ENCODE measurements at places on chromosomes 4 and X.

GRCh38 chr4:184262901-184263300 is 45.2 kb upstream of the ENPP6 start:
- no peak for DNase-seq

GRCh38 chr4:182585321-182585720 is 331.9 kb downstream of the DCTD start:
- no peak for DNase-seq

DNA sequence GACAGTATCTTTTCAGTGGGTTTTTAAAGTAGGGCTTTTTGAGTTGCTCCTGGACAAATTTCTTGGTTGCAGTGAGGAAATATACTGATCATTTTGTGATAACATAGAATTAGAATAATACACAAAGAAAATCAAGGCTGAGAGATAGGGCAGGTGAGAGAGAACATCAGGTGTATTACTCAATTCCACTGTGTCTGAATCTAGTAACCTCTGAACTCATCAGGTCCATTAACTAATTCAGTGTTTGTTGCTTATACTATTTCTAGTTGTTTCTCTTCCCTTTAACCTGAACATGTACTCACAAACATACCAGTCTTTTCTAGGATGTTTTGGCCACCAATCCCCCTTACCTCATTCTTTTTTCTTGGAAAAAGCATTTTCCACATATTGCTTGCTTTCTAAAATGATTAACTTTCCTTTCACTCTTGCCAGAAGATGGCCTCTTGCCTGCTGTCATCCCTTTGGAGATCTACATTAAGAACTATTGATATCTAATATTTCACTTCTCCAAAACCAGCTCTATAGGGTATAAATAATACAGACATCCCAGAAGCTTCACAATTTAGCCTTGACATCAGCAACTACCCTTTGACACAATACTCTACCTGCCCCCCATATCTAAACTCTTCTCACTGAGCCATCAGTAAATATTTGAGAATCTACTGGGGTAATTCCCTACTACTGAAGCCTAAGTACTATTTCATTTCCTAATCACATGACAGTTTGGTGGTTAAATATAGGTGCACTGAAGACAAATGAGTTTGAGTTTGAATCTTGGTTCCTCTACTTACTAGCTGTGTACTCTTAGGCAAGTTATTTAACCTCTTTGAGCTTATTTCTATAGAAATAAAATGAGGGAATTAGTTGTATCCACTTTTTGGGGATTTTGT is 470.8 kb upstream of the IGFBP7 start:
- no peak for DNase-seq

DNA sequence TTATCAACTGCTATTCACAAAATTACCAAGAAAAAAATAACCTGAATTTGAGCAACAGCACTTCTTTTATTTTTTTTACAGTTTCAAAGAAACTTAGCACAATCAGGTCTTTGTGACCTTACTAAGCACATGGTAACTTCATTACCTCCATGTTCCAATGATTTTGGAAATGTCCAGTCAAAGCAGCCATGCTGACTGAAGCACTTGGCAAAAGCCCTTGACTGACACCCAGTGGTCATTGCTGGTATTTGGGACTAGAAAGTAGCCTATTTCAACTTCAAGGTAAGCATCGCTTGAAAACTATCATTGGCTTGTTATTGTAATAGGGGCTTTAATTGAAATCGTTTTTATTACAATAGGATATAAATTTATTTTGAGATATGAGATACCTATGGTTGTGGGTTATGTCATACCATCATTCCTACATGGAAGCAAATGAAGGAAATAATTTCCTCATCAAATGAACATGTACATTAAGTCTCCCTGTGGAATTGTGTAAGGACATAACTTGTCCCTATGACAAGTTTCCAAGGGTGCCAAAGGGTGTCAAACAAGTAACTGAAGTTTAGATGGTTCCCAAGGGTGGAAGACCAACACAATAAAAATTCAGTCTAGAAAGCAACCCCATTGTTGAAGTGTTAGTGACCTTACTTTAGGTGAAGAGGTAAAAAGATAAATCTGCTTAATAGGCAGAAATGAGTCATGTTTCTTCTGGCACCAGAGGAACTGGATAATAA is 15.2 kb upstream of the ANXA10 start:
- DNase-seq = no peak

DNA sequence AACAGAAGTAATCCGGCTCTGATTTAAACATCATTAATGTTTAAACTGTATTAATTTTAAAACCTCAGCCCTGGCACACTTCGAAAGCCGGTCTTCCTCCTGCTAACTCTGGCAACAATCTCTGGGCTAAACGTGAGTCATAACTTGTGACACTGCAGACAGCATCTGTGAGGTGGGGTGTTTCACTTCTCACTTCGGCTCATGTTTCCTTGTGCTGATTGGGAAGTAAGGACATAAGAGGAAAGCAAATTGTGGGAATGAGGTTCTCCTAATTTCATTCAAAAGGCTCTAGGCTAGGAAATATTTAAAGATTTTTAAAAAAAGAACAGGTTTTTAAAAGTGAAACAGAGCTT is 139.9 kb upstream of the USP9X start:
- no peak for DNase-seq

DNA sequence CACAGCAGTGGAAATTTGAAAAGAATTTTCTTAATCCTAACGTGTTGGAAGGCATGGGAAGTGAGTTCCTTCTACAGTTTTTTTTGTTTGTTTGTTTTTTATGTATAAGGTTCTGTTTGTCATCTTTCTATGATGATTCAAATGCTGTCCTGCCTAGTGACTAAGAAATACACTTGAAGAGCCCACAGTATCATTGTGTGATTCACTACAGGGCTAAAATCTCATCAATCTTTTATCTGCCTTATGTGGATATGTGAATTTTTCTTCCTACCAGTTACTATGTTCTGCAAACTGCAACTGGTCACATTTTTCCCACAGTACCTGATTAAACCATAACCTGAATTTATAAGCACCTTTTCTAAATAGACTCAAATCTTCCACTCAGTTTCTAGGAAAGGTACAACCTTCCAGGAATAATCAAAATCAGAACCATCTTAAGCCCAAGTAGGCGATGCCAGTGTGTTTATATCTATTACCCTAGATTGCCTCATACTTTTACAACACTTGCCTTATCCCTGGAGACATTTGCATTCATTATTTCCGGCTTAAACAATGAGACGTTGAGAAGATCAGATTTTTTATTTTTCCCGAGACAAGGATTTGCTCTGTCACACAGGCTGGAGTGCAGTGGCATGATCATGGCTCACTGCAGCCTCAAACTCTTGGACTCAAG is 214.6 kb upstream of the GALNT7 start:
- DNase-seq = no peak

DNA sequence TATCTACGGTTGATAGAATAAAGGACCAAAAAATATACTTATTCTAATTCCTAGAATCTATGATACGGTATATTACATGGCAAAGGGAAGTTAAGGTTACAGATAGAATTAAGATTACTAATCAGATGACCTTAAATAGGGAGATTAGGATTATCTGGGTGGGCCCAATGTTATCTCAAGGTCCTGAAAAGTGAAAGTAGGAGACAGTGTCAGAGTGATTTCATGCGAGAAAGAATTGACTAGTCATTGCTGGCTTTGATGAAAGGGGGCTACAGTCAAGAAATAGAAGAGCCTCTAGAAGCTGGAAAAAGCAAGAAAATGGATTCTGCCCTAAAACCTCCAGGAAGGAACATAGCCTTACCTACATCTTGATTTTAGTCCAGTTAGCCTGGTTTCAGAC is 176.9 kb upstream of the PPP1R2C start:
- no peak for DNase-seq
